ENCODE measurements at places on chromosomes 5 and 9. TPM values are rescaled to one million over a fixed set of nuclear protein-coding genes. Genes with fewer than 3 reads are reported as not detected.

ELOVL7 gene
- polyA plus RNA-seq = 77.3 TPM

GRCh38 chr5:32771037-32771436 is 59.9 kb downstream of the NPR3 start:
- DNase-seq = no peak

- DNase-seq = no peak
Measured at GRCh38 chr5:157306692-157307471, 41.0 kb downstream of the CYFIP2 start.

GRCh38 chr9:35656348-35656747 is 1.5 kb downstream of the RMRP start:
- no peak for DNase-seq

- DNase-seq = no peak
Measured at GRCh38 chr9:12846035-12846434, 71.2 kb downstream of the LURAP1L start.

GRCh38 chr9:131950487-131950886 is 129.2 kb downstream of the MED27 start:
- no peak for DNase-seq

FYB1 gene
- 6.8 TPM for polyA plus RNA-seq

DNA sequence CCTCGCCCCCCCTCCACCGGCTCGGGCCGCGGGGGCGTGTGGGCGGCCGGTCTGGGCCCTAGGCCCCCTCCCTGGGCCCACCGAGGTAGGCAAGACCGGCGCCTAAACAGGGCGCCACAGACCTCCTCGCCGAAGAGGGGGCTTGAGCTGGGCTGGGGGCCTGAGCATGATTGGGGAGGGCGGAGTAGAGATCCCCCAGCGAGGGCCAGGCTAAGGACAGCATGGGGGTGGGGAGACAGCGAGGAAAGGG is 108.9 kb downstream of the PSD2 start:
- DNase-seq = no peak

DNA sequence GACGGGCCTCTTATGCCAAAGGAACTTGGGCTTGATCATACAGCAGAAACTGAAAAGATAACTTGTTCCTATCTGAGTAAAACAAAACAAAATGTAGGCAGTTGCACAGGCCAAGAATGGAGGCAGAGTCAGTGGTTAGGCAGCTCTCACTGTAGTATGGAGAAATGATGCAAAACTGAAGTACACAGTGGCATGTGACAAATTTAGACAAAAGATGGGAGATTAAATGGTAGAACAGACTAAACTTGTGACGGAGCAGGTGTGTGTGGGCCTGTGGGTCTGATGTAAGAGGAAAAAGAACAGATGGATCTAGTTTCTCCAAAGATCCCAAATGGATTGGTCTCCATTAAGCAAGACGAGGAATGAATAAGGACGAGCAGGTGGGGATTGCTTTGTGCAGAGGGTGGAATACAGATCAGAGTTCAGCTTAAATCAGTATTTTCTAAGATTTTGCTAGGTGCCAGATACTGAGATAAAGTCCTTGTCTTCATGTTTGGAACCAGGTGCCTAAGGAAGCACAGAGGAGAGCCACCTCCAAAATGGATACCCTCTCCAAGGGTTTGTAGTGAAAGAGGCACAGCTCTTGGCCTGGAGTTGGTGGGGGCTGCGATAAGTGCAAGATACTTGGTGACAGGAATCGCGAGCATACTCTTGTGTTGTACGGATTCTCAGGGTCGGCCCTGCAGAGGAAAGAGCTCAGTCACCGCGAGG is 722 bp upstream of the DCP2 start:
- DNase-seq = no peak

GRCh38 chr5:153211076-153211475 is 279.4 kb upstream of the GRIA1 start:
- no peak for DNase-seq

CDC20B gene
- 0.15 TPM for polyA plus RNA-seq

SLC4A9 gene
- 0.22 TPM for polyA plus RNA-seq

- DNase-seq = no peak
Measured at GRCh38 chr9:136015656-136016571, 54.7 kb upstream of the UBAC1 start.

FOXD4L4 gene
- 0.03 TPM for polyA plus RNA-seq

GRCh38 chr5:52469420-52469819 is 318.3 kb upstream of the ITGA1 start:
- no peak for DNase-seq

PCDHGA1 gene
- 0.30 TPM for polyA plus RNA-seq

- no peak for DNase-seq
Measured at GRCh38 chr9:133359399-133360175, 3.2 kb downstream of the SURF2 start.

DNA sequence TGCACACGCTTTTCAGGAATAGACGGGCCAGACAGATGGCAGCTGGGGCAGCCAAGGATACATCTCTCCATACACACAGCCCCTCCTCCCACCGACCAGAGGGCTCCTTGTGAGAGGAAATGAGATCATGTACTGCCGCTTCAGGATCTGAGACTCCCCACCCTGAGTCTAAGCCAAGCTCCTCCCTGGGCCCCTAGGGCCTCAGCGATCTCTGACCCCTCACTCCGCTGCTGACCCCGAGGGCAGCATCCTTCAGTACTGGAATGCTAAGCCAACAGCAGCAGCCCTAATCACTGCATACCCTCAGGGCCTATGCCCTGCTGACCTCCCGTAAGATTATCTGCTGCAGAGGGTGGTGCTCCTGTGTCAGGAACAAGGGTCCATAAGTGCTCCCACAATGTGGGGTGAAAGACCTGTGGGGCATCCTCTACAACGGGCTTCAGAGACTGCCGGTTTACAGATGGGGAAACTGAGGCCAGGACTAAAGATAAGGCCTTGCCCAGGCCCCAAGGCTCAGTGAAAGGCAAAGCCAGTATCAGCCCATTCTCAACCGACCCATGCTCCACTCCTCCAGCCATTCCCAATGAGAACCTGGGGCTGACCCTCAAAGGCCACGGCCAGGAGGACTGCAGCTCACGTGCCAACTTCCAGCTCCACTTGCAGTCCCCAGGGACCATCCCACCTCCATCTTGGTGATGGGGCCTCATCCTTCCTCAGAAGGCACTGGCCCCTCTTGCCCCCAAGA is 37.5 kb downstream of the BICD2 start:
- no peak for DNase-seq

- no peak for DNase-seq
Measured at GRCh38 chr9:6759185-6759977, 1.6 kb downstream of the KDM4C start.

- DNase-seq = no peak
Measured at GRCh38 chr9:4346131-4346530, 46.3 kb upstream of the GLIS3 start.

SOHLH1 gene
- polyA plus RNA-seq = not detected

DNA sequence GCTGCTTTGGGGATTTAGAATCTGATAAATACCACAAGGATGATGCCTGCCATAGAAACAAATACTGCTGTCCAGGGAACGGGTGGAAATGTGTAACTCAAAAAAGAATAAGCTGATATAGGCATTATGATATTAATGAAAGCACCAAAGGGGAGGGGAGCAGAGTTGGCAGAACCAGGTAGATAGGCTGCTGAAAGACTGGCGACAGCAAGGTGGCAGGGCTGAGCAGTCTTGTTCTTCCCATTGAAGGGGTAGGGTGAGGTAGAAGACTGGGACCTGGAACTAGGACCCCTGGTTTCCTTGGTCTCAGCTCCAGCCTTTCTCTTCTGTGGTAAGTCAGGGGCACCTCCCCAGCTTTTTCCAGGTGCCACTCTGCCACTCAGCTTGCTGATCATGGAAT is 31.4 kb upstream of the TMOD1 start:
- DNase-seq = no peak

CDK9 gene
- polyA plus RNA-seq = 57.4 TPM

- DNase-seq = no peak
Measured at GRCh38 chr5:17831279-17831678, 197.0 kb downstream of the TAF11L14 start.

HEMGN gene
- 4.4 TPM for polyA plus RNA-seq

FBP2 gene
- 0.25 TPM for polyA plus RNA-seq

GRCh38 chr5:149240354-149240998 is 31.2 kb upstream of the AFAP1L1 start:
- DNase-seq = no peak

NDUFA8 gene
- polyA plus RNA-seq = 62.9 TPM

Measured in large intestine (tissue), 12 donors.